Activated B cell treated with CpG ODN at 0.5 μM for 24 hours (primary cell): ENCODE measurements at places on chromosomes 6 and 20. TPM values are rescaled to one million over a fixed set of nuclear protein-coding genes. Genes with fewer than 3 reads are reported as not detected.

GRCh38 chr6:144599615-144600014 lies 314.5 kb downstream of the UTRN start:
- H3K4me1 ChIP-seq: no peaks in the 10 kb centered on the region
- H3K36me3 ChIP-seq: peaks cover 35% of the 10 kb centered on the region
- H3K27ac ChIP-seq: no peak overlapping the region
- DNase-seq: no peak

The PNLDC1 gene
- total RNA-seq: 0.24 TPM in 1 of 2 replicates, not detected in the other

DNA sequence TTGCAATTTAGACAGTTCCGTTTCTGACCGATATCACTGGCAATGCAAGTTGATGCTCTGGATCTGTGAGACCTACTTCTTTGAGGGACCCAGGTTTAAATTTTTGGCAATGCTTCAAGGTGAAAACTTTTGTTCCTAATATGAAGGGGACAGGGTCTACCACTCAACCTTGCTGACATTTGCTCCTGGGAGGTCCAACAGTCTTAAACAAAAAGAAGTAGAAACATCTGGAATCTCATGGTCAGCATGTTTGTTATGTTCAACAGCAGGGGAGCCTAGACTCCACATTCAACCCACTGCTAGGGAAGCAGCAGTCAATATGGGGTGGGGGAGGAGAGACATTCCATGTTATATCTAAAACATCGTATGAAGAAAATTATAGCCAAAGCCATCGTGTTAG lies 196.4 kb downstream of the SIM1 start:
- no peak for DNase-seq
- no peak overlapping the region for H3K4me3 ChIP-seq
- H3K4me1 ChIP-seq: no peaks in the 10 kb centered on the region
- no peak overlapping the region for H3K27ac ChIP-seq
- H3K27me3 ChIP-seq: peaks cover 2% of the 10 kb centered on the region
- H3K36me3 ChIP-seq: no peaks in the 10 kb centered on the region

GRCh38 chr6:73325656-73326055 lies 28.4 kb downstream of the DPPA5 start:
- no peaks in the 10 kb centered on the region for H3K36me3 ChIP-seq
- no peak overlapping the region for H3K4me3 ChIP-seq
- no peak for DNase-seq
